HL-60 (cell line): ENCODE measurements at places on chromosomes 6 and 20.

- DNase-seq = no peak
Measured at GRCh38 chr6:21612067-21612745, 18.7 kb downstream of the SOX4 start.

DNA sequence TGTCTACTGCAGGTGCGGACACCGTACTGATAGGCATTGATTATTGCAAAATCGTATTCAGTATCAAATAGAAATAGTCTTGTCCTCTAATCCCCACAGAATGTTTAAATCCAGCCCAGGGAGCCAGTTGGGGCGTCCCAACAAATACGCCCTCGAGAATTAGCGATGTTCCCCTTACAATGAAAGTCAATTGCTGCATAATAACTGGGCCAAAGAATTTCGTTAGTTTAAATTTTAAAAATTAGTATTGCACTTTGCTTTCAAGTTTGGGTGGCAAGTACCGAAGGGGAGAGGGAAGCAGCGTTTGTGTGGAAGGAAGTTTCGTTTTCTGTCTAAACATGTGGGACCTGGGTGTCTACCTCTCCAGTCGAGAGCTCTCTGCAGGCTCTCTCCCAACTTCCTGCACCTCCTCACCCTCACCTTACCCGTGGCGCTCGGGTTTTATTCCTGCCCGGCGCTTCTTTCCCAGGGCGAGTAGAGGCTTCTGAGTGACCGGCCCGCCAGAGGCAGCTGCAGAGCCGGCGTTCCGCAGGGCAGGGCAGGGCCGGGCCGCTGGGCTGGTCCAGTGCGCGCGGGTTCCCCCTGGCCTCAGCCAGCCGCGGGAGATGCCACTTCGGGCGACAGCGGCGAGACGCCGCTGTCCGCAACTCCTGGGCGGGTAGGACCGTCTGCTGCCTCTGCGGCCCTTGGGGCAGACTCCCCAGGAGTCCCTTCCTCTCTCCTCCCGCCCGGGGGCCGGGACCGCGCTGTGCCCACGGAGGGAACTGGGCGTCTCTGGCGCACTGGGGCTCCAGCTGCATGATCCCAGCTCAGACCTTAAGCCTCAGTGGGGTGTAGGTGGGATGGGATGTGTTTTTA lies 862 bp upstream of the TFAP2C start:
- no peak for DNase-seq

- no peak for DNase-seq
Measured at GRCh38 chr6:168605964-168606363, 165.0 kb downstream of the SMOC2 start.

DNA sequence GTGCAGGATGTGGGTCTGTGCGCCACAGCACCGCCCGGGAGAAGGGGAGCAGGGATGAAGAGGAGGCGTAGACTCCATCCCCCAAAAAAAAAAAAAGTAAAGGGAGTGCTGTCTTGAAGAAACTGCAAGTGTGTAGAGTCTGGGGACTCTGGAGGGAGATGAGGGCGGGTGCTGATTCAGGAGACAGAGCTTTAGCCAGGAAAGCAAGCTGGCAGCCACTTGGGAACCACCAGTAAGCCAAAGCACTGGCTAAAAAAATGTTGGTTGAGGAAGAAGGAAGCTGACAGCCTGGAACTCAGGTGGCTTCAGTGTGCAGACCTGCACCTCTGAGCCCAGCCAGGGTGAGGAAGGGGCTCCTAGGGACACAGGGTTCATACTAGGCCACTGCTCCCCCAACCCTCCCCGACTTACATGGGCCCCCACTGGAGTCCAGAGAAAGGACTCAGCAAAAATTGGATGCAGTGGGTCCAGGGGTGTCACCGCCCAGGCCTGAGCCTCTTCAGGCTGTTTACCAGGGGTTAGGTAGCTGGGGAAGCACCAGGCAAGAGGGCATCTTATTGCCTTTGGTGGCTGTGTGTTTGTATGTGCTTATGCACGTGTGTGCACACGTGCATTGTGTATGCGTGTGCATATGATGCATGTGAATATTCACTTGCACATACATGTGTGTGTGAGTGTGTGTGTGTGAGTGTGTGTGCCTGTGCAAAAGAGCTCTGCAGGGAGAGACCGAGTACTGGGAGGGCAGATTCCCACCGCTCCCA lies 153.5 kb upstream of the MLN start:
- DNase-seq = no peak

DNA sequence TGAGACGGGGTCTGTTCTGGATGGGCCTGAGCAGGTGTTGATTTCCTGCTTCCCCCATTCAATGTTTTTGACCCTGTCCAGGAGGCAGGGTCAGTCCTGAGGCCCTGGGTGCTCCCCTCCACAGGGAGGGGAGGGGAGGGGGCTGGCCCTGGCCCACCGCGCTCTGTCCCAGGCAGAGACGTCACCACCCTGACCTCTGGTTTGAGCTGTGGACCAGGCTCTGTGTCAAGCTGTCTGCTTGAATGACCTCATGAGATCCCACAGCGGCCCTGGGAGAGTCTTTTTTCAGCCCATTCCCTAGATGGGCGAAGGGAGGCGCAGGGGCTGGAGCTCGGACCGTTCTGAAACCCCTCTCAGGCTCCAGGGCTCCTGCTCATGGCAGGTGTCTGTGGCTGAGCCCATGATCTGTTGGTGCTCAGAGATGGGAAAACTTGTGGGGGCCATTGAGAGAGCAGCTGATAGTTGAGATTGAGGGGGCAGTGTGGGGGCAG lies 8.9 kb upstream of the LKAAEAR1 start:
- DNase-seq = no peak

- DNase-seq = no peak
Measured at GRCh38 chr20:38402816-38403215, 32.3 kb downstream of the SNHG17 start.

GRCh38 chr20:62818592-62819493 lies 2.0 kb downstream of the COL9A3 start:
- DNase-seq = no peak

GRCh38 chr20:19212821-19213502 lies 520 bp downstream of the SLC24A3 start:
- peak; percentile 53 for DNase-seq

- DNase-seq = no peak
Measured at GRCh38 chr20:35954907-35955251, 577 bp upstream of the SCAND1 start.

GRCh38 chr20:4635781-4636180 lies 85.9 kb upstream of the PRND start:
- DNase-seq = no peak

GRCh38 chr6:4717856-4718255 lies 58.3 kb upstream of the CDYL start:
- DNase-seq = no peak

GRCh38 chr6:161271343-161272030 lies 2.4 kb downstream of the AGPAT4 start:
- DNase-seq = no peak

DNA sequence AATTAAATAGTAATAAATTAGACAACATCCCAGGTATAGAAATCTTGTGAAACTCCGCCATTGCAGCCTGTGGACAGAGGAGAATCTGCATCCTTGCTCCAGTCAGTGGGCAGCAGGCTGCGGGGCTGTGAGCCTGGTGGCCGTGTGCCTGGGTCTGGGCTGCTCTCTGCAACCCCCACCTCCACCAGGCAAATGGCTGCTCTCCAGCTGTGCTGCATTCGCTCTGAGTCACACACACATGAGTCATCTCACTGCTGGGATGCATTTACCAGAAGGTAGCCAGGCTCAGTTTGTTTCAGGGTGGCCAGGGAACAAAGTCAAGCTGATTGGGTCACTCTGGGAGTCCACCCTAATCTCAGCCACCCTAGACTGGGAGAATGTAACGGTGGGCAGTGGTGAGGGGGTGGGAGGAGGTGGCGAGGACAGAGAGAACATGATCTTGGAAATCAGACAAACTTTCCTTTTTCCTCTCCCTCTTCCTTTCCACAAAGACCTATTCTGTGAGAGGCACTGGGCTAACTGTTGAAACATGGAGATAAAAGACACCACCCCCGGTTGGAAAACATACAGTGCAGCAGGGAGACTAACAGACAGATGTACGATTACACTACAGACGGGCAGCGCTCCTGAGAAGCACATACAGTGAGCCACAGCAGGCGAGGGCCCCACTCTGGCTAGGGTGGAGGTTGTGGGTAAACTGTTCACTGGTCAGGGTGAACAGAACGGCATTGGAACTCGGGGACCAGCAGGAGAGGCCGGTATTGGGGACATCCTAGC lies 59.2 kb downstream of the TRAM2 start:
- no peak for DNase-seq
